ENCODE measurements at places on chromosomes 5 and 9. TPM values are rescaled to one million over a fixed set of nuclear protein-coding genes. Genes with fewer than 3 reads are reported as not detected.

Gene KCNMB1
- not detected for total RNA-seq

Gene MXD3
- total RNA-seq, result 30.7 TPM

Gene VLDLR
- total RNA-seq, result 6.0 TPM

Gene CCDC171
- total RNA-seq, result 1.0 TPM

Gene PTTG1
- total RNA-seq, result 54.9 TPM

Gene TRIM14
- 4.2 TPM for total RNA-seq

Gene FST
- 57.1 TPM for total RNA-seq

Data from epithelial cell of alveolus of lung (primary cell).